ENCODE measurements at places on chromosomes 7 and 10.

GRCh38 chr7:56092789-56093531 is at the start of gene PHKG1:
Gene PHKG1 (minus strand): TSS chr7:56092952. CDS start chr7:56088941, 4,011 bp downstream.
- DNase-seq: peak; percentile 66

DNA sequence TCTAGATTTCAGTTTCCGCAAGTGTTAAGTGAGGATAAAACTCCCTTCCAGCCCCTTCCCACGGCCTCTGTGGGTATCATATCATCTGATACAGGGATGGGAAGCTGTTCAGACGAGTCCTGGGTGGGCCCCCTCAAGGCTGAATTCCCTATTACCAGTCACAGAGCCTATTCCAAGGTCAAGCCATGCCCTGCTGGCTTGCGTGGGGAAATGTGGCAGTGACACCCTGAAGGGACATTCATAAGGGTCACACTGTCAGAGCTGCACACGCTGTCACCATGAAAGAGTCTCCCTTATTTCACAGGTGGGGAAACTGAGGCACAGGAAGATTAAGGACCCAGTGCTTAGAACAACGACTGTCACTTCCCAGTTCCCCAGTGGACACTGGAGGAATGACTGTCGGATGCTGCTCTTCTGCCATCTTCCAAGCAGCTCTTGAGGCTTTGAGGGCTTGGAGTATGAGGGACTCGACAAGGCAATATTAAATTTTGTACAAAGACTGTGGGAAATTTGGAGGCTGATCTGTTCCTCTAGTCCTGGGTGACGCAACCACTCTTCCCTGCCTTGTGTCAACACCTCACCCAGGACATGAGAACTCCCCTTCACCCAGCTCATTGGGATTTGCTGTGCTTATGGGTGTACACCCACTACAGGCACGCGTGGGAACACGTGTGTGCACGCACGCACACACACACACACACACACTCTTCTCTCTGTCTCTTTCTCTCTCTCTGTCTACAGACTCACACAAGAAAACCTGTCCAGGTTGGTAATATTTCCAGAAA is 386.0 kb downstream of the RPS24 start:
- no peak for DNase-seq

DNA sequence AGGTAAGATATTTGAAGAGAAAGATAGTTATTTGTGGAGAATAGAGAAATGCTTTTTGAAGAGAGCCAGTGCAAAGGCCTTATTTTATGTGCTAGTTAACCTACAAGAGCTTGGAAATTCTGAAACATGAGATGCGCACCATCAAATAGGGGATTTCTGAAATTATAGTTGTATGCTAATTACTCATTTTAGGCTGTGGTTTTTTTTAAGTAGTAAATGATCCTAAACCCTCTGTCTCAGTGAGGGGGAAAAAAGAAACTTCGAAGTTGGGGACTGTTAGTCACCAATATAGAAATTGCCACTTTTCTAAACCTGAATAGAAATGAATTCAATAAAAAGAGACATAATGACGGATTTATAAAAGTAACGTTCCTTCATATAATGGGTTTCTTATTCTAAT is 119.3 kb upstream of the MDFIC start:
- DNase-seq: no peak

DNA sequence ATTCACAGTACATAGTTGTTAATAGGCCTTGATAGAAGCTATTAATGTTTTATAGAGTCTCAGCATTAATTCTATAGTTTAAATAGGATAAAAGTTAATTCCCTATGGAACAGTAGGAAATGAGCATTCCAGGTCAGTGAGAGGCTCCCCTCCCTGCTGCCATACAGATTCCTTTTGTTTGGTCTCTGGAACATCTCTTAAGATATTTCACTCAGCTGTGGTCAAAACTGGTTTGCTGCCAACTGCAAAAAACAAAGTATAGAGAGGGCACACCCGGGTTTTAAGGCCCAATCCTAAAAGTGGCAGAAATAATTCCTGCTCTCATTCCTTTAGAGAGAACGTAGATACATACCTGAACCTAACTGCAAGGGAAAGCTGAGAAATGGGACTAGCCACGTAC is 51.3 kb downstream of the MDFIC start:
- no peak for DNase-seq

DNA sequence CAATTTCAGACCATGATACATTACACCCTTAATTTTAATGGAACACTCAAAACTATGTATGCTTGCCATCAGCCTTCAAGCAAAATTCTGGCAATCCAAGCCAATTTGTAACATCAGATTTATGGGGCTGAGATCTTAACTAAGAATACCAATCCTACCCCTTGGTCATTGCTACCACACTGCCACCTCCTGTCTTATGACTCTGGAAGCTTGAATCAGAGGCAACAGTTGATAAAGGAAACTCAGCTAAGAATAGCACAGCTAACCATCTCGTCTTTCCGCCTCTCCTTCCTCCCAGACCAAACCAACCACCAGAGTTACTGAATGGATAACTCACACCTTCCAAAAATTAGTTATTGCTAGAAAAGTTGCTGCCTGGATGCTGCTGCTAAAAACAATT is 7.4 kb downstream of the IGF2BP3 start:
- DNase-seq: no peak

- DNase-seq: no peak
These were observed 1.2 kb downstream of the TRDMT1 start for GRCh38 chr10:17200001-17200911.

GRCh38 chr7:104358446-104359132 is 30.2 kb downstream of the LHFPL3 start:
- DNase-seq: no peak

- no peak for DNase-seq
These were observed 38.8 kb upstream of the CFAP46 start for GRCh38 chr10:132981173-132981555.
